ENCODE measurements at places on chromosomes 3 and 15. TPM values are rescaled to one million over a fixed set of nuclear protein-coding genes. Genes with fewer than 3 reads are reported as not detected.

Gene CHRFAM7A
- total RNA-seq, result 13.2 TPM

Gene MEGF11
- not detected for total RNA-seq

GRCh38 chr3:113231391-113231790 lies 20.0 kb downstream of the BOC start:
- DNase-seq, result no peak

DNA sequence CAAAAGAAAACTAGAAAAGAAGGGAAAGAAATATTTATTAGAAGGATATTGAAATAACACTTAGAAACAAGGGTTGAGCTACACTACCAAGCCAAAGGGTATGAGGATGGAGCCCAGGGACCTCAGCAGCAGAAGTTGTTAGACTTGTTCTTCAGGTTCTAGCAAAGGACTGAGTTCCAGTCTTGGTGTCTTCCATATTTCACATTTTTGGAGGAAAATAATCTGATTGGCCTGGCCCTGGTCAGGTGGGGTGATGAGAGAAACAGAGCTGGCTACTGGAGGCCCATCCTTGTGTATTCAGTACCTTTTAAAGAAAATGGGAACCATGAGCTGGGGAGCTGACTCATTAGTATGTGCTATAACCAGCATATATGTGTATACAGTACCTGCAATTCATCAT lies 28.2 kb downstream of the PPP4R2 start:
- no peak for DNase-seq

DNA sequence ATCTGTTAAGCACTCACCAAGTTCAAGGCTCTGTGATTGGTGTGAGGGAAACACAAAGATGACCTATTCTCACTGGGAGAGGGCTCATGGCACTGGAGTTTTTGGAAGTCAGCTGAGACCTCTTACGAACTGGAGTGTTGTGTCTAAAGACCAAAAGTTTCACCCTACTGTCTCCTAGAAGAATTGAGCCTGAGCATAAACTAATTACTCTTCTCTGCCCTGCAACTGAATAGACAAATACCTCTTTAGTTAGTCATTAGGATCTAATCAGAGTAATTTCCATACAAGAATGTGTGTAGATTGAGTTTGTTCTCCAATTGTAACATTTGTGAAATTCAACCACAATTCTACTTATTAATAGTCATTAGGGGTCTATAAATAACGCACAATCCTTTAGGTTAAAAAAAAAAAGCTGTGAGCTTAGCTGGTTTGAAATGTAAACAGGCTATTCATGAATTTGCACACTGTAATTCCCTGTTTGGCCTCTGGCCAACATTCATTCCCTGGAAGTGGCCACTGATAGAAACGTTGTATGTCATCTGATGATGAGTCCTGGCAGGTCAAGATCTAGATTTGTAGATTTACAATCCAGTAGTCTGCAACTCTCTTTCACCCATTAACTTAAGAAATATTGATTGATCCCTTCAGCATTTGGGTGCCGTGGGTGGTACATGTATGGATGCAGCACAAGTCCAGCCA lies 76.8 kb upstream of the SOX14 start:
- no peak for DNase-seq

- no peak for DNase-seq
Measured at GRCh38 chr3:138364356-138365252, 16.2 kb downstream of the MRAS start.

- DNase-seq, result peak; percentile 87
Measured at GRCh38 chr3:124860599-124860998, 26.6 kb downstream of the ITGB5 start.

GRCh38 chr15:45705510-45706473 lies 71.0 kb downstream of the SQOR start:
- peak; percentile 88 for DNase-seq

DNA sequence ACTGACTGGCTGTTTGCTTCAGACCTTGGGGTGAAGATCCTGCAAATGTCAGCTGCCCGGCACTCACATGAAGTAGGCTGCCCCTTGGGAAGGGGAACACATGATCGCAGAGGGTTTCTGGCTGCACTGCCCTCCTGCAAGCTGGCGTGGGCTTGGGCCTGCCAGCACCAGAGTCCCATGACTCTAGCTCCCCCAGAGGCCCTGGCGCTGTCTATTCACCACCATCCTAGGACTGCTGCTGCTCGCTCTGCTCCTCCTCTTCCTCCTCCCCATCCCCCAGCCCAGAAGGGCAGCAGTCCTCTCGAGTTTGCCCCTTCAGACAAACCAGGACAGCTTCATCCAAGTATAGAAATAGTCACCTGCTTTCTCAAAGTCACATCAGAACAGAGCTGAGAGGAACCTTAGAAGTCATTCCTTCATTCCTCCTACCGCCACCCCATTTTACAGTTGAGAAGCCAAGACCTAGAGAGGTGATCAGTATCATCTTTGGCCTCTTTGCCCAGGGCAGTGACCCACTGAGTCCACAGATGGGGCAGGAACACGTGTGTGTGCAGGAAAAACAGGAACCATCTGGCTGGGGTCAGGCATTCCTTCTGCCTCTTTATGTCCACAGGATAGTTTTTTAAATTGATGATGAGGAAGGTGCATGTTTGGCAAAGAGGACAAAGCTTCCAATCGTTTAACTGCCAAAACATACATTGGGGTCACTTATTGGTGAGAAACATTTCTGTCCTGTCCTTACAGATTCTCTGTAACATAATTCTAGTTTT lies 13.2 kb downstream of the DPH3 start:
- DNase-seq, result no peak
